GM12865 (cell line): ENCODE measurements at places on chromosomes 7 and 10.

DNA sequence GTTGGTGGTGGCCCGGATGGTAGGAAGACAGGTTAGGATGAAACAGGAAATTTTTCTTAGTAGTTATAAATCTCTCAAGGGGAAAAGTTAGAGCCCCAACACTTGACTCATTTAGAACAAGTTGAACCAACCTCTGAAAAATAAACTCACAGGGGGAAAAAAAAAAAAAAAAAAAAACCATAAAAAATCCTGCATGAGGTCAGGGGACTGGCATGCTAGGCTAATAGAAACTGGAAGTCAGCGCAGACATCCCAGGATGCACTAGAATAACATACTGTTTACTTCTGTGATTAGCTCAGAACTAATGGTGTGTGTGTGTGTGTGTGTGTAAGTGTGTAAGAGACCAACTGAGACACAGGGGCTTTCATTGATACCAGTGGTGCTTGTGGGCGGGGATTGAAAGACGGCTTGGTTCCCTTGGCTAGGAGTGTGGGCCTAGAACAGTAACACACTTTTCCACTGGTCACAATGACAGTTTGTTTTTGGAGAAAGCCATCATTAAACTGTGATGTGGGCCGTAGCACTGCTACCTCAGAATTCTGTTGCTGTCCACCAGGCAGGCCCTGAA is 491.6 kb upstream of the GALNT17 start:
- DNase-seq: no peak

DNA sequence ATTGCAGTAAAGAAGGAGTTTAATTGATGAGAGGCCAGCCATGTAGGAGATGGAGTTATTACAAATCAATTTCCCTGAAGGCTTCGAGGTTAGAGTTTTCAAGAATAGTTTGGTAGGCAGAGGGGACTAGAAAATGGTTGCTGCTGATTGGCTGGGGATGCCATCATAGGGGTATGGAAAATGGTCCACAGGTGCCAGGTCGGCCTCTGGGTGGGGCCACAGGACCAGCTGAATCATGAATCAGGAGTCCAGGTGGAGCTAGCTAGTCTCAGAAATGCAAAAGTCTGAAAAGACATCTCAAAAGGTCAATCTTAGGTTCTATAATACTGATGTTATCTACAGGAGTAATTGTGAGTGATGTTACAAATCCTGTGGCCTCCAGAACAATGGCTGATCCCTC is 714.0 kb upstream of the GHITM start:
- DNase-seq: peak; percentile 20

- DNase-seq: no peak
Observed at GRCh38 chr7:44615149-44615611, 8.8 kb downstream of the OGDH start.

DNA sequence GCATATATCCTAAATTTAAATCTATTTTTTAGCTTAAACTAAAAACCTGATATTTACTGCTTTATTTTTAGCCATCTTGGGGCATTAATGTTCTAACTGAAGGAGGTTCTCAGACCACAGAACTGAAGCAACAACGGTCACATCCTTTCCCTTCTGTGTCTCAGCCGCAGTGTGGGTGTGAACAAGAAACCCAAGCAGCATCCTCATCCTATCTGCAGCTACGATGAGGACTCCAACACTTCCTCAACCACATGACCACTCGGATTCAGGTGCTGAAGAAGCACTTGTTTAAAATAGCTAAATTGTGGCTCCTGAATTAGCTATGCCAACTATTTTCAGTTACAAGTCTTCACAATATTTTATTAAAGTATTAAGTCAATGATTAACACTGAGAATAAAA is 5.3 kb downstream of the ESYT2 start:
- peak; percentile 82 for DNase-seq

- no peak for DNase-seq
Observed at GRCh38 chr7:82164813-82165212, 278.8 kb downstream of the CACNA2D1 start.

GRCh38 chr10:103896225-103896624 is 21.8 kb downstream of the STN1 start:
- DNase-seq: no peak

- DNase-seq: peak; percentile 82
Observed at GRCh38 chr7:99379043-99379577, 4.6 kb downstream of the ARPC1B start.

- no peak for DNase-seq
Observed at GRCh38 chr7:98134420-98135228, 28.0 kb downstream of the LMTK2 start.

DNA sequence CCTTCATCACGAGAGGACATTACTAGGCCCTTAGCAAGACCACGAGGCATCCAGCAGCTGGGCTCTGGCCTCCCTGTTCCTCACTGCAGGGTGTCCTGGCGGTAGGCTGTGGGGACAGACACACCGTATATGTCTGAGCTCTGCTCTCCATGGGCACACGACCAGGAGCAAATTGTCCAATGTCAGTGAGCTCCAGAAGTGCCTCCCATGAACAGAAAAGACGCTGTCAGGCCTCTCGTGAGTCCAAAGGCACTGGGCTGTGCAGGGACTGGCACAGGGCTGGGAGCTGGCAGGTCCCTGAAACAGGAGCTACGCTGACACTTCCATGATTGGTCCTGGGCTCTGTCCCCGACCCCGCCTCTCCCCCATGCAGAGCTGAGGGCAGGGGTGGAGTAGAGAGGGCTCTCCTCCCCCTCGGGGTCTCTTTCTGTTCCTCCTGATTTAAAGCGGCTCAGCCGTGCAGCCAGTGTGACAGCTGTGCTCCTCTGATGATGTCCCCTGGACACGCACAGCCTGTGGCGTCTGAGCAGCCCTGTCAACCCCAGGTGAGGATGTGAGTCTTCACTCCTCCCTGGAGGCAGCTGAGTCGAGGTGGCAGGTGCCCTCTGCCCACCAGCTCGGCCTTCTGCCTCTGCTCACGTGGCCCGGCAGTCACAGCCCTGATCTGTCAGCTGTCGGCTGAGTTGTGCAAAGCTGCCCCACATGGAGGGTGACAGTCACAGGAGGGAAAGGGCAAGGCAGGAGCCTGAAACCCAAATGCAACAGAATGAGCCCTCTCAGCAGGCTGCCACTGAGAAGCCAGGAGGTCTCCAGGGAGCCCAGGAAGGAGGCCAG is 13.0 kb downstream of the ANTXRL start:
- DNase-seq: no peak

DNA sequence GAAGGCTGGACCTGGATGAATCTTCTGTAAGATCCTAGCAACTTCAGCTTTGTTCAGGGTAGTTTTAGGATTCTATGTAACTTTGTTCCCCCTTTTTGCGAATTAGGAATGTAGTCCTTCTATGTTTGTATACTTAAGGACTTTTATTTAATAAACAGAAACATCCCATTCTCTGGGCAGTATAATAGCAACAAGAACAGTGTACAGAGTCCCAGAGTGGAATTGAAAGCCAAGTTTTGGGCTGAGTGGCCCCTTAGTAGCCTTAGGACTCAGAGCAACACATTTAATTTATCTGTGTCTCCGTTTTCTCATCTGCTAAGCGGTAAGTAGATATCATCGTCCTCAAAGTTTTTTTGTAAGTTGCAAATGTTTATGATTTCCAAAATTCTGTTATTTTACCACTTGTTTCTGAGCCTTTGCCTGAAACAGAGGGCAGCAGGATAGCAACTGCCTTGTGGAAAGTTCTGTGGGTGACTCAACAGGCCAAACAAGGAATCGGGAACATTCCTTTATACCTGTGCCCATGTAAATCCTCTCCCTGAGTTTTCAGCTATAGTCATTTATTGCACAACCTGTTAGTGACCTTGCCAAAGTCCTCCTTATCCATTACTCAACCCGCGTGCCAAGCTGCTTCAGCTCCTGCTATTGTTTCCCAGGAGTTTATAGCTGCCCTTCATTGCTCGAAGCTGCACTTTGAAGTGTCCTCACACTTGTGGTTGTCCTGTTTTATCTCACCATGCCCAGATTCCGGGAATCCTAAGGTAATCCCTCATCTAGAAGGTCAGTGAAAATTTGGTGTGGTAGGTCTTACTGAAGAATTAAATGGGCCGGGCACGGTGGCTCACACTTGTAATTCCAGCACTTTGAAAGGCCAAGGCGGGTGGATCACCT is 199.1 kb upstream of the AHR start:
- no peak for DNase-seq

GRCh38 chr10:132180736-132181135 is 6.0 kb upstream of the DPYSL4 start:
- DNase-seq: no peak

DNA sequence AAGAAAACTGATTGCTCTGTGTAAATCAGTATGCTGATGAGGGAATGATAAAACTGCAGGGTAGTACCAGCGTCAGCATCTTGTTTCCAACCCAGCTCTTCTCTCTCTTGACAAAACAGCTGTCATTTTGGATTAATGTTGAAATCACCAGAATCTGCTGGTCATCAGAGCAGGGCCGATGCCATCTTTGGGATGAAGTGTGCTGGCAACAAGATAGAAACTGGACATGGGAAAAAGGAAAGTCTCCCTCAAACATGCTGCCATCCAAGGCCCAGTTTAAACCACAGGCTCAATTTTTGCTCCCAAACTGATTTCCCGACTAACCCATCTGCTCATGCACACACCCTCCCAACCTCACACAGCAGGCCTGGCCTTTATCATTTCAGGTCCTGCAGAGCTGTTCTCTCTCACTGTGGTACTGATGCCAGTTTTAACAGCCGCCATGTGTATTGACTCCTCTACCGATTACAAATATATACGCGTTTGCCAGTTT is 285.2 kb downstream of the AUTS2 start:
- no peak for DNase-seq

DNA sequence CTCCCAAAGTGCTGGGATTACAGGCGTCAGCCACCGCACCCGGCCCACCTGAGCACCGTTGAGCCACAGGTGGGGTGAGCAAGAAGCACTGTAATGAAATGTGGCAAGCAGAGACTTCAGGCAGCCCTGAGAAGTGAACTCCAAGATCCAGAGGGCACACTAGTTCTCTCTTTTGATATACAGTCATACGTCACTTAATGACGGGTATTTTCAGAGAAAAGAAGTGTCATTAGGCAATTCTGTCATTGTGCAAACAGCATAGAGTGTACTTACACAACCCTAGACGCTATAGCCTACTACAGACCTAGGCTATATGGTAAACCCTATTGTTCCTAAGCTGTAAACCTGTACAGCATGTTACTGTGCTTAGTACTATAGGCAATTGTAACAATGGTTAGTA is 7.9 kb downstream of the PANK1 start:
- DNase-seq: no peak

DNA sequence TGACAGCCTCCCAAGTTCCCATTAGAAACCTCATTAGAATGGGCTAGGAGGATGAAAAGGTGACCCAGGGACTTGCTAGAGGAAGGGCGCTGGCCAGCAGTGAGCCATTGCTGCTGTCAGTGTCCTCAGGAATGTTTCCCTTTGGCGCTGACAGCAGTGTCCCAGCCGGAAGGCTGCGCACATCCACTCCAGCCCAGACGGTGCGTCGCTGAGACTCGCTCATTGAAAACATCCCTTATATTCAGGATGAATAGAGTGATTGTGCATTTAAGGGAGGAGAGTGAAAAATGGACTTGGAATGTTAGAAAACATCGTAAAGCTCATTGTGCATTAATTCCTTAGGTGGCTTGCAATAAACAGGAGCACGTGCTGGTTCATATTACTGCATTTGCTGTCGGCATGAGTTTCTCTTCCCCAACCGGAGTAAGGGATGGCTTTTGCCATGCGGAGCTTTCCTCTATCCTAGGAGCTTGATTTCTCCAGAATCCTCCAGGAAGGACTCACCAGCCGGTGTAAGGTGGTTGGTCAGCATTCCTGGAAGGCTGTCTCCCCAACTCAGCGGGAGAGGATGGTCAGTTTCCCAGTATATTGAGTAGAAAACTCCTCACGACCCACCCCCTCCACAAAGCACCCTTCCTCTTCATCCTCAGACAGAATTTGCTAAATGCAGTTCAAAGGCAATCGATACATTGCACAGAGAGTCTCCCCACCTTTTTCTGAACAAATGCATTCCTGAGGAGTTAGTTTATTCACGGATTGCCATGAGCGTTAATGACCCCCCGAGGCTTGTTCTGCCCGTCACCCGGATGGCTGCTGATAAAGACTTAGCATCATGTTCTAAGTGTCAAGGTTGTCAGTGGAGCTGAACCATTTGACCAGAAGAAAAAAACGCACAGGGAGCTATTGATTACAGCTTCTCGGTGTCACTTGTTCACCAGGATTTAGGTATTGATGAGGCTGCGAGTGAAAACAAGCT is 201.8 kb downstream of the EBF3 start:
- no peak for DNase-seq

- no peak for DNase-seq
Observed at GRCh38 chr7:107712025-107712424, 31.9 kb upstream of the CBLL1 start.
